ENCODE measurements at places on chromosomes 3 and 15.

- no peak for DNase-seq
These were observed 679 bp upstream of the MYD88 start for GRCh38 chr3:38137615-38138348.

GRCh38 chr3:158936530-158937113, 134.8 kb downstream of the MFSD1 start:
- DNase-seq = no peak

- no peak for DNase-seq
These were observed 1.2 kb downstream of the EOGT start for GRCh38 chr3:69012100-69012799.

DNA sequence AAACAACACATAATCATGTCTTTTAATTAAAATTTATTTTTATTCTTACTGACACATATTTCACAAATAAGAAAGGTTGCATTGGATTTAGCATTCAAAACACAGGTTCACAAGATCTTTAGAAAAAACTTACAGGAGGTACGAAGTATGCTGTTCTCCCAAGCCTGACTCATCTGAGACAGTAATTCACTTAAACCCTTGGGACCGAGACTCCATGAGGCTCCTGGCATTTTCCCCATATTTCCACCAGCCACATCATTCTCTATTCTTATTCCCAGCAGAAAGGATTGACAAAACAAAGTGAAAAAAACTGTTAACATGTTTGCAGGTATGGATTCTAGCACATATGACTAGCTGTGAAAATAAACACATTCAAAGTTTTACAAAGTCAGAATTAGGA, 52.6 kb downstream of the CNTN3 start:
- DNase-seq = no peak

GRCh38 chr15:37691911-37692310, 242.5 kb upstream of the TMCO5A start:
- no peak for DNase-seq

- DNase-seq = no peak
These were observed 1.0 kb downstream of the PAK2 start for GRCh38 chr3:196740481-196741248.

GRCh38 chr15:90872486-90873184, 4.2 kb downstream of the FURIN start:
- DNase-seq = no peak

GRCh38 chr3:43539321-43539720, 82.5 kb downstream of the ANO10 start:
- no peak for DNase-seq

DNA sequence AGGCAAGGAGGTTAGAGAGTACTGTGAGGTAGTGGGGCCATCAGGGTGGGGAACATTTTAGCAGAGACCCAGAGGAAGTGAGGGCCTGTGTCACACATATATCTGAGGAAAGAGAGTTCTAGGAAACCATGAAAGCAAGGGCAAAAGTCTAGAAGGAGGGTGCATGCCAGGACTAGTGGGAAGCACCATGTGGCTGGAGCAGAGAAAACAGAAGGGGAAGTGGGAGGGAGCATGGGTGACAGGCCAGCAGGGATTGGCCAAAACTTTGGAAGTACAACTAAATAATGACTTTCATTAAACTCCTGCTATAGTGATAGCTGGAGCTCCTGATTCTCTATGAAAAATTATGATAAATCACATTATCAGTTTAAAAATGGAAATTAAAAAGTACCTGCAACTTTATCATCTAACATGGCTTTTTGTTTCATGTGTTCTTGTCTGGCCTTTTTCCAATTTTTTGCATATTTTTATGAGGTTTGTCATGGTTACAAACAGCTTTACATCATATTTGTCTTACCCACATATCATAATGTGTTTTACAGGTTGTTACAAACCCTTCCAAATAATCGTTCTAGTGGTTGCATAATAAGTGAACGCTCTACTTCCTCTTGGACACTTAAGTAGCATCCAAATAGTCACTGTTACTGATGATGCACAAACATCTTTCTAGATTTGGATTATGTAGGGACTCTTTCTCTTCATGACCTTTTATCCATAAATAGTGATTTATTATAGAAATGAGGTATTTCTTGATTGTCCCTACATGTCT, 168.3 kb downstream of the NEK10 start:
- no peak for DNase-seq

- peak; percentile 31 for DNase-seq
These were observed 1.4 kb downstream of the ST6GAL1 start for GRCh38 chr3:186931532-186932280.

GRCh38 chr15:36742696-36743095, 163.3 kb downstream of the CDIN1 start:
- no peak for DNase-seq

DNA sequence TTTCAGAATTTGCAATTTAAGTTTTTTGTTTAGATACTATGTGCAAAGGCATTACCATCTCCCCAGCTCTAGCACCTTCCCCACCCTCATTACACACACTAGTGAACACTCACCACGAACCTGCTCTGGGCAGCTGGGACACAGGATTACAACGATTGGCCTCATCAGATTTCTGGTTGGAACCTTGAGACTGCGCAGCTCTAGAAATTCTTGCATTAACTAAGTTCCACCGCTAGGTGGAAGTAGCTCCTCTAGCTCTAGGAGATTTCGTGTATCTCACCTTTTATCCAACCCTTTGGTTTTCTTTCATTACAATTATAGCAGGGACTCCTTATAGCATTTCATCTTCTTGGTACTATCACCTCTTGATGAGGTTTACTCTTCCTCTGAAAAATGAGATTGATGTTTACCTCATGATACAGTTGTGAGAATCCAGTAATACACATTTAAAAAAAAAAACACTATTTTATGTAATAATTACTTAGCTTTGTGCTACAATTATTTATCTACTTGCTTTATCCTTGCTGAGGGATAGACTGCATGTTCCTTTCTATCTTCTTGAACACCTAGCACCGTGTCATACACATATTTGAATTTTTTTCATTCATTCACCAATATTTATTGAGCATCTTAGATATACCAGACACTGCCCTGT, 28.7 kb upstream of the PLOD2 start:
- DNase-seq = no peak

- DNase-seq = no peak
These were observed 230.5 kb downstream of the UNC13C start for GRCh38 chr15:54208786-54209185.

DNA sequence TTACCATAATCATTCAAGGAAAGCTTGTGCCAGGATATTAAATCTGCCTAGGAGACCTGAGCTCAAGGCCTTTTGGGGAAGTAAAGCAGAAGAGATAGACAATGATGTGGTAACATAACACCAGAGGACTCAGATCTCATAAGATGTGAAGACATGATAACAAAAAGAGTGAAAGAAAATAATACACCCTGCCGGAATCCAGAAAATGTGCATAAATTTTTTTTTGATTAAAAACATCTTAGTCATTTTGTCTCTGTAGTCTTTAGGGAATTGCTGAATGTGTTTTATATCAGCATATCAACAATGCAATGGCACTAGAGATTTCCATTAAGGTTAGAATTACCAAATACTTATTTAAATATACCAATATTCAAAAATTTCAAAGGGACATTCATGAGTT, 326.8 kb upstream of the ROBO1 start:
- no peak for DNase-seq

DNA sequence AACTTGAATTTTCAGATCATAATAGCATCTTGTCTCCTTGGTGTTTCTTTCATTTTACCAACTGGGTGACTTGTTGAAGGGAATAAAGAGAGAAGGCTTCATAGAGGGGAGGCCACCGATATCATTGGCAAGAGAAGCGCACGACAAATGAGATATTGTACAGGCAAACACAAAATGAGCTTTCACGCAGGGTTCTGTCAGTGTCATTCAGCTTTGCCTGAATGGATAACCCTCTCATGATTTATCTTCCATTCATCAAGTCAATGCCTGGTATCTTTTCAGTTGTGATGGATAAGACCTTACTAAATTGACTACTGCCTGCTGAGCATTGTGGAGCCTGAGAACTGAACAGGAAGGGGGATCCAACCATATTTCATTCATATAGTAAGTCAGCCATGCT, 188.6 kb upstream of the EPHA3 start:
- no peak for DNase-seq

Measured in activated CD8-positive, alpha-beta memory T cell treated with anti-CD3 and anti-CD28 coated beads for 1 hour (primary cell).